ENCODE measurements at places on chromosomes 5 and 9.

GRCh38 chr9:135242406-135242805, 154.9 kb downstream of the OLFM1 start:
- no peak for DNase-seq

- DNase-seq: no peak
These were observed 103.3 kb downstream of the ZNF354C start for GRCh38 chr5:179163236-179164155.

DNA sequence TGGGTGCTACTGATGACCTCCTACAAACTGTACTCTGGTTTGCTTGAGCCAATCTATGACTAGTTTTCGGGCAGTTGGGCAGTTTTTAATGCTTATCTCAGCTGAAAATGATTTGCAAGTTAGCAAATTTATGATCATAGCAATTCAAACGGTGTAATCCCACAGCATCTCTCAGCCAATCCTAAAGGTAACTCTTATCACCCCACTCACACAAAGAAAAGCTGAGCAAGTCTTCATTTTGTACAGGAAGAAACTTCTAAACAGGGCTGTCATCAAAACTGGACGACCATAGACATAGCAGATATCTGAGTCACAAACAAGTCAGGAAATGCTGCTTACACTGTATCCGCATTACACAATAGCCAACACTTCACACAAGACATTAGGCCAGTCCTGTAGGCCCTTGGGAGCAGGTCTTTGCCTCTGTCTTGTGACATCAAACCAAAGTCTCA, 2.6 kb upstream of the ENC1 start:
- DNase-seq: peak; percentile 82

GRCh38 chr5:142286111-142286510, 38.7 kb downstream of the SPRY4 start:
- DNase-seq: no peak

DNA sequence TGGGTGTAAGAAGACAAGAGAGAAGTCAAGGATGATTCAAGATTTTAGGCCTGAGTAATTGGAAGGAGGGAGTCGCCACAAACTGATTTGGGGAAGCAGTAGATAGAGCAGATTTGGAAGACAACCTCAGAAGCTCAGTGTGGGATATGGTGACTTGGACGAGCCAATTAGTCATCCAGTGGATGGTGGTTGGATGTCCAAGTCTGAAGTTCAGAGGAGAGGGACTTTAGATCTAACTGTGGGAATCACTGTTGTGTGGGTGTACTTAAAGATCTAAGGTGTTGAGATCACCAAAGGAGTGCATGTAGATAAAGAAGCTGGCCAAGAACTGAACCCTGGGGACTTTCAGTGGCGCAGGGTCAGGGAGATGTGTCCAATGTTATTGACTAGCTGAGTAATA, 2.2 kb downstream of the IDNK start:
- DNase-seq: no peak

GRCh38 chr9:93149361-93149760, 15.3 kb upstream of the NINJ1 start:
- no peak for DNase-seq

DNA sequence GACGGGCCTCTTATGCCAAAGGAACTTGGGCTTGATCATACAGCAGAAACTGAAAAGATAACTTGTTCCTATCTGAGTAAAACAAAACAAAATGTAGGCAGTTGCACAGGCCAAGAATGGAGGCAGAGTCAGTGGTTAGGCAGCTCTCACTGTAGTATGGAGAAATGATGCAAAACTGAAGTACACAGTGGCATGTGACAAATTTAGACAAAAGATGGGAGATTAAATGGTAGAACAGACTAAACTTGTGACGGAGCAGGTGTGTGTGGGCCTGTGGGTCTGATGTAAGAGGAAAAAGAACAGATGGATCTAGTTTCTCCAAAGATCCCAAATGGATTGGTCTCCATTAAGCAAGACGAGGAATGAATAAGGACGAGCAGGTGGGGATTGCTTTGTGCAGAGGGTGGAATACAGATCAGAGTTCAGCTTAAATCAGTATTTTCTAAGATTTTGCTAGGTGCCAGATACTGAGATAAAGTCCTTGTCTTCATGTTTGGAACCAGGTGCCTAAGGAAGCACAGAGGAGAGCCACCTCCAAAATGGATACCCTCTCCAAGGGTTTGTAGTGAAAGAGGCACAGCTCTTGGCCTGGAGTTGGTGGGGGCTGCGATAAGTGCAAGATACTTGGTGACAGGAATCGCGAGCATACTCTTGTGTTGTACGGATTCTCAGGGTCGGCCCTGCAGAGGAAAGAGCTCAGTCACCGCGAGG, 722 bp upstream of the DCP2 start:
- no peak for DNase-seq

GRCh38 chr5:84597904-84598303, 213.2 kb upstream of the EDIL3 start:
- no peak for DNase-seq
